Stimulated activated CD4-positive, alpha-beta T cell treated with anti-CD3 and anti-CD28 coated beads, Interleukin-1b, Interleukin-23, amount 100 ng/mL, for 1 hour (primary cell): ENCODE measurements at places on chromosomes 4 and X.

- DNase-seq, result peak; percentile 52
These were observed at the start of gene CFAP97 for GRCh38 chr4:185203486-185204237. TSS of gene CFAP97 (minus strand) at chr4:185204000. CDS start at chr4:185191196, 12,804 bp downstream.

DNA sequence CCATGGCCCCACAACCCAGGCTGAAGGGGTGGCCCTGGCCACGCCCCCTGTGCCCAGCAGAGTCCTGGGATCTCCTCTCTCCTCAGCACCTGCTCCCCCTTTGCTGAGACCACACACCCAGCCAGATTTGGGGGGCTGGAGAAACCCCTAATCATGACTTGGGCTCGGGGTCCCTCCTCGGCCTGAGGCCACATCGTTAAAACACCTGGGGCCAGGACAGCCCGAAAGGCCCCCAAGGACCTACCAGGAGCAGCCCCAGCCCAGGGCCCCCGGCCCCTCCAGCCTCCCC is 116.7 kb downstream of the FAM53A start:
- DNase-seq, result no peak

DNA sequence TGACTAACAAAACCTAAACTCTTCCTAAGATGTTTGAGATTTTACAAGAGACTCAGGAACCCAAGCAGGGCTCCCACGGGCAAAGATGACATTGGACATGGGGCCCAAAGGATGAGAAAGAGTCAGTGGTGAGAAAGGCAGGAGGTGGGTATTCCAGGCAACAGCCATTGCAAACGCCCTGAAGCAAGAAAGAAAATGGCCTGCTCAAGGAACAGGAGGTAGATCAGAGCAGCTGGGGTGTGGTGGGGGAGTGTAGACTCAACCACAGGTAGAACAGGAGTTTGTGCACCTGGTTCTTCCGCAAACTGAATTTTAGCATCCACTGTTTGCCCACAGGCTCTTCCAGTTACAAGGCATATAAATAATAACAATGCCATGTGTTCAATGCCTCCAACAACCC is 3.3 kb downstream of the PPP2R2C start:
- no peak for DNase-seq

DNA sequence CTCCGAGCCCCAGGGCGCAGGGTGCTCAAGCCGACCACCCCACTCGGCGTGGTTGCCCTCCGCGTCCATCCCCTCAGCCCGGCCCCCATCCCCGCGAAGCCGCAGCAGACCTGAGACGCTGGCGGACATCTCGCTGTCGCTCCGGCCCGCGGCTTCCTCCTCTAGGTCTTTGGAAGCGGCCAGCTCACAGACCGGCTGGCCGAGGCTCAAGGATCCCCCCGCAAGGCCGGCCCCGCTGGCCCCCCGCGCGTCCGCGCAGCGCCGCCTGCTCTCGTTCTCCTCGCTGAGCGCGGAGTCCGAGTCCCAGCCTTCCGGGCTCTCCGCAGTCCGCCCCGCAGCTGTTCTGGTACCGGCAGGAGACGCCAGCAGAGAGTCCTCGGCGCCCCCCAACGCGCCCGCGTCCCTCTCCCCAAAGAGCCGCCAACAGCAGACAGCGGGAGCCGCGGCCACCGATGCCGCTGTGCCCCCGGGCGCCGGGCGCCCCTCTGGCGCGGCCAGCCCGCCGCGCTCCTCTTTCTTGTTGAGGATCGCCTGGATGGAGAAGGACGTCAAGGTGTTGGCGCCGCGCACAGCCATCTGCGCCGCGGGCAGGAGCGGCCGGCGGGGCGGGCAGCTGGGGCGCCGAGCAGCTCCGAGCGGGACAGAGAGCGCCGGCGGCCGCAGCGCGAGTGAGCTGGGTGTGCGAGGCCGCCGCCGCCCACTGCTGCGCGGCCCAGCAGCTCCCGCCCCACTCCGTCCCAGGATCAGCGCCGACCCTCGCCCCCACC is at the start of gene NKX3-2:
TSS of gene NKX3-2 (minus strand) at position 670 of the 767 bp plus-strand sequence. CDS start at position 576, 94 bp downstream.
- no peak for DNase-seq

DNA sequence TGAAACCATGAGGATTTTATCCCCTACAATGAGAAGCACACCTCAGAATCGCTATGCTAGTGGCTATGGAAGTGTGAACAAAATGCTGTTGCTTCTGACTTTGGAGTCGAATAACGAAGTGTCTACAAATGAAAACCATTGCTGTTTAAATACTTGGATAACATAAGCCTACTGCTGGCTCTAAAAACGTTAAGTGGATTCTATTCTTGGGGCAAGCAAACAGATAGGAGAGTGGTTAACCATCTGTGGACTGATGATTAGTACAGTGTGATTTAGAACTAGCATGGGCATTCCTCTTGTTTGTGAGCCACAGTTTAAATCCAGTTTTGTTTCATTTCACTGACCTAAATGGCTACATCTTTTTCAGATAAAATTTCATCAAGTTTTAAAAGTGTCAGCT is 109.7 kb upstream of the PNPLA4 start:
- no peak for DNase-seq

DNA sequence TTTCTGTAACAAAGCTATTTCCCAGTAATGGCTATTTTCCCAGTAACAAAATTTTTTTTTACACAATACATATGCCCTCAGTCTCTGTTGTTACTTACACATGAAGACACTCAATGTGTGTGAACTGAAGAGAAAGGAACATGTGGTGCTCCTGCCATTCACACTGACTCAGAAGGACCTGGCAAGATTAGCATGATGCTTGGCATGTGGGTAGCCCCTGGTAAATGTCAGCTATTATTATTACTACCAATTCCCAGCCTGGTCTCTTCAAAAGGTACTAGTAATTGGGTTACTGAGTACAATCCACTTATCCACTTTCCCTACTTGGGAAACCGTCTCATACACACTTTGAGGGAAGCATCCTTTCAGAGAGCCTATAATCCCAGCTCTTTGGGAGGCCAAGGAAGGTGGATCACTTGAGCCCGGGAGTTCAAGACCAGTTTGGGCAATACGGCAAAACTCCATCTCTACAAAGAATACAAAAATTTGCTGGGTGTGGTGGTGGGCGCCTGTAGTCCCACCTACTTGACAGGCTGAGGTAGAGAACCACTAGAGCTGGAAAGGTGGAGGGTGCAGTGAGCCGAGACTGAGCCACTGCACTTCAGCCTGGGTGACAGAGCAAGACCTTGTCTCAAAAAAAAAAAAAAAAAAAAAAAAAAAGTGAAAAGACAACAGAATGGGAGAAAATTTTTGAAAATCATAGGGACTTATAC is 14.6 kb downstream of the RBBP7 start:
- DNase-seq, result no peak

DNA sequence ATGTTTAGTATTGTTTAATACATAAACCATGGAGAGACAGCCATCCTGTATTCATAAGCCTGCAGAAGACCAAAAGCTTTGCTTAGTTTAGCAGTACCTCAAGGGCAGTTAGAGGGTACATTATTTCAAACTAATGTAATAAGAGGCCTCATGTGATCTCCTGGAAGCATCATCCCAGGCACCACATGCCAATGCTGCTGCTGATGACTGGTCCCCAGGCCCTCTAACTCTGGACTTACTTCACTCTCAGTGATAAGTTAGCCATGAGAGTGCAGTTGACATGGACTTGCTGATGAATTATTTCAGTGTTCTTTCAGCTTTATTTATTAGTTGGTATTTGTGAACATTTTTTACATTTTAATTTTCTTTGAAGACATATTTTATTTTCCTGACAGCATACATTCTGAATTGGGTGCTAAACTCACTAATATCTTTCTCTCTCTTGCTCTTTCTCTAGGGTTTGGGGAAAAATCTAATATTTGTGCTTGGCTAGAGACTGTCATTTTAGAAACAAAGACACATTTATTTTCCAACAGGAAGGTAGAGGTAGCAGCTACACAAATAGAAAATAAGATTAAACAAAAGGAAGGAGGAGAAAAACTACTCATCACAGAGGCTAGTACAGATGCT is 207.8 kb downstream of the NPFFR2 start:
- no peak for DNase-seq

DNA sequence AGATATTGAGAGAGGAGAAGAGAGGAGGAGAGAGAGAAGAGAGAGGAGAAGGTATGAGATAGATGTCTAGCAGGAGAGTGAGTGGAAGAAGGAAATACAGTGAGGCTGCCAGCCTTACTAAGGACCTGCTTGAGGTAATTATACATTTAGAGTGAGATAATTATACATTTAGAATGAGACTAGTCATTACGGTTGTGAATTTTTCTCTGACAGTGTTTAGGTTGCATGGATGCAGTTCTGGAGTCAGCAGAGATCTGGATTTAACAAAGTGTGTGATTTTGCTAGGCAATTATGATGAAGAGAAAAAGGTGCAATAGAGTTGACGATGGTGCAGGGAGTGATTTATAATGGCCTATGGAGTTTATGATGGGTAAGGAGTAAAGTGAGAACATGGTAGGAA is 187.1 kb upstream of the ARX start:
- no peak for DNase-seq

DNA sequence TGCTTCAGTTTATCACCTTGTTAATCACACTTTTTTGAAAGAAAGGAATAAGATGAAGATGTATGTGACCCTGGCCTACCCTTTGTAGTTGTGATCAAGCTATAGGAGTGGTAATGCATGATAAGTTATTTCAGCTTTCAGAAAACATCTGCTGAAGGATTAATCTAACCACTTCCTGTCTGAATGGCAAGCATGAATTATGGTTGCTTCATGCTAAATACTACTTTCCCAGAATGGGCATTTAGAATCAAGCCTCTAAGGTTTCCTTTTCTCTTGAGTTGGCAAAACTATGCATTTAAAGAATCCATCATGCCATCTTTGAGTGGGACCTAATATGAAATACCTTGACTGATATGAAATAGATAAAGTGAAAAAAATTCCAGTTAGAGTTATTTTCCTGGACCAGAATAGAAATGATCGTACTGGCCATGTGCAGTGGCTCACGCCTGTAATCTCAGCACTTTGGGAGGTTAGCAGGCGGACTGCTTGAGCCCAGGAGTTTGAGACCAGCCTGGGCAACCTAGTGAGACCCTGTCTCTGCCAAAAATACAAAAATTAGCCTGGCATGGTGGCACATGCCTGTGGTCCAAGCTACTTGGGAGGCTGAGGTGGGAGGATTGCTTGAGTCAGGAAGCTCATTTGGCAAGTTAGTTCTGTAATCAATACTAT is 59.1 kb downstream of the ANXA3 start:
- DNase-seq, result no peak

GRCh38 chr4:88503344-88503743 is 20.2 kb downstream of the PYURF start:
- DNase-seq, result no peak

GRCh38 chr4:136590440-136590839 is 941.9 kb downstream of the PCDH18 start:
- no peak for DNase-seq

- DNase-seq, result no peak
These were observed 87.3 kb upstream of the CPEB2 start for GRCh38 chr4:14915018-14915417.

- DNase-seq, result no peak
These were observed 7.5 kb upstream of the GABRA2 start for GRCh38 chr4:46397394-46397793.

DNA sequence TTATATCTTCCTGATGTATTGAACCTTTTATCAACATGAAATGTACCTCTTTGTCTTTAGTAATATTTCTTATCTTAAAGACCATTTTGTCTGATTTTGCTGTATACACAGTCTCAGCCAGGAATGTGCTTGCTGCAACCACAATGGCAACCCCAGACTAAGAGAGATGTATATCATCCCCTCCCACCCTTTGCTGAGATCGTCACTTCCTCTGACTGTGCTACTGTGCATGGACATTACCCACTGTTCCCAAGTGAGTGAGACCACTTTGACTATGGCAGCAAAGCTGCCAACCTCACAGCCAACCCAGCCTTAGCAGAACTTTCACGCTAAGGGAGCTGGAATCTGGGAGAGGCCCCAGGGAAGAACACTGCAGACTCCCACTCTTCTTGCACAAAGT is 46.0 kb downstream of the EIF2S3 start:
- no peak for DNase-seq

- no peak for DNase-seq
These were observed 3.4 kb downstream of the SAT1 start for GRCh38 chrX:23786268-23786815.

- DNase-seq, result no peak
These were observed 508.4 kb upstream of the GALNT7 start for GRCh38 chr4:172660251-172660650.

DNA sequence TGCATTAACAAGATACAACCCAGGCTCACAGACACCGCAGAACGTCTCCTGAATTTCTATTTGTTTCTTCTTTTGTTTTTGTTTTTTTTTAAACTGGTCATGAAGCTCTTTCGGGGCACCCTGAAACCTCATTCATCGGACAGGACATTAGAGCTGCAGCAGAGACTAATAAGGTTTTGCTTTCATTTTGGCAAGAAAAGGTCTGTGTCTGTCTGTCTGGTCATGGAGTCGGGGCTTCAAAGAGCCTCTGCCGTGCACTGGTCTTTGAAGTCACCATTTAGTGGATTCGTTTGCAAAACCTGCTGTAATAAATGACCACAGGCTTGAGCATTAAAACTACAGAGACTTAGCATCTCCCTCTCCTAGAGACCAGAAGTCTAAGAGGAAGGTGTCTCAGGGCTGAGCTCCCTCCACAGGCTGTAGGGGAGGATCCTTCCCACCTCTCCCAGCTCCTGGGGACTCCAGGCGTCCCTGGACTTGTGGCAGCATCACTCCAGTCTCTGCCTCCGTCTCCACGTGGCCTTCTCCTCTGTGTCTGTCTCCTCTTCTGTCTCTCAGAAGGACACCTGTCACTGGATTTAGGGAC is 247.5 kb downstream of the CRLF2 start:
- DNase-seq, result no peak

- DNase-seq, result no peak
These were observed 136.2 kb downstream of the KIT start for GRCh38 chr4:54793856-54794422.

DNA sequence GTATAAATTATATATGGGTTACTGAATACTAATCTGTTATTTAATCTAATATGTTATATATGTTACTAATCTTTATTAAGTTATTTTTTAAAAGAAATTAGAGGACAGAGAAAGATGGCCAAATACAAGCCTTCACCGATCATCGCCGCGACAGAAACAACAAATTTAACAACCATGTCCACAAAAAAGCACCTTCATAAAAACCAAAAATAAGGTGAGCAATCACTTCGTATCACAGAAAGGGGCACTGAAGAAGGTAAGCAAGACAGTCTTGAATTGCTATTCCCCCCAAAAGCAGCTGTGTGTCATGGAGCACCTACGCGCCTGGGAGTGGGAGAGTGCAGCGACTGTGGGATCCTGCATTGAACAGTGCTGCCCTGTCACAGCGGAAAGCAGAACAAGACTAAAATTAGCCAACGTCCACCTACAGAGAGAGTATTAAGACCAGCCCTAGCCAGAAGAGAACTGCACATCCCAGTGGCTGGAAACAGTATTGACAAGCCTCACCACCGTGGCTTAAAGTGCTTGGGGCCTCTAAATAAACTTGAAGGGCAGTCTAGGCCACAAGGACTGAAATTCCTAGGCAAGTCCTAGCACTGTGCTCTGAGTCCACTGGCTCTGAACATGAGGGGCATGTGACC is 38.5 kb downstream of the LRBA start:
- no peak for DNase-seq
